Stimulated activated CD4-positive, alpha-beta T cell treated with anti-CD3 and anti-CD28 coated beads, Interleukin-2, amount 100 ng/mL, for 24 hours (primary cell): ENCODE measurements at places on chromosomes 12 and 14.
A peak's percentile ranks its signal among the peaks of the same experiment; 100 is the strongest.

DNA sequence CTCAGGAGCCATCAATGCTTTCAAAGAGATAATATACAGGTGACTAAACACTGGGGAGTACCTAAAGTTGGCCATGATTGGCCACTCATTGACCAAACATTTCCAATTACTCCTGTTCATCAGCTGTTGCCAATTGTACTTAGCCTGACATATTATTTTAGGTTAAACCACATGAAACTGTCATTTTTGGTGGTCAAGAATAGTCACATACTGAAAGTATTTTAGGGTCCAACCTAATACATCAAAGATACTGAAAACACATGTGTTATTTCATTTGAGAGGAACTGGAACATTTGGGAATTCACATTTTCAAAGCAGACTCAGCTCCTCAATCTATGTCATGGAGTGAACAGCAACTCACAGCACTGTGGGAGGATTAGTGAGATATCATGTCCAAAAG lies 63.9 kb upstream of the KCNA5 start:
- no peak for DNase-seq

- DNase-seq = no peak
Observed at GRCh38 chr12:13713556-13714410, 267.6 kb downstream of the GRIN2B start.

DNA sequence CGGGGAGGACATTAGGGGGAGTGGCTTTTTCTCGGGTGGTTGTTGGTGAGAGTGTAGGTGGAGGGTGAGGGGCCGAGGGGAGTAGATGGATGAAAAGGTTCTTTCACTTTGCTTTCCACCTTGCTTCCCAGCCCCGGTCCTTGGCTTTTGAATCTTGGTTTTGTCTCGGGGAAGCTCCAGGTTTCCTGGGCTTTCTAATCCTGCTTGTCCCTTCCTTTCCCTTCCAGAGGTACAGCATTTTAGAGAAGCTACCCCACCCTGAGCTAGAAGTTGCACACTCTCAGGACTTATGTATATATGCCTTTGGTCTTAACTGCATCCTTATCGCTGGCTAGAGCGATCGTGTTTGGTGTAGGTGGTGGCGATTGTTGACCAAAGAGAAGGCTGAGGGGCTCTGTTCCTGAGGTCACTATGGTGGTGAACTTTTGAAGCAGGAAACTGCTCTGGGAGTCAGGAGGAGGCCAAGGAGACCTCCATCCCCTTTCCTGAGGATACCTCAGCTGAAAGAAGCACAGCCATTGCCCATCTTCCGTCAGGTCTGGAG lies 862 bp downstream of the PIP4K2C start:
- DNase-seq = no peak

DNA sequence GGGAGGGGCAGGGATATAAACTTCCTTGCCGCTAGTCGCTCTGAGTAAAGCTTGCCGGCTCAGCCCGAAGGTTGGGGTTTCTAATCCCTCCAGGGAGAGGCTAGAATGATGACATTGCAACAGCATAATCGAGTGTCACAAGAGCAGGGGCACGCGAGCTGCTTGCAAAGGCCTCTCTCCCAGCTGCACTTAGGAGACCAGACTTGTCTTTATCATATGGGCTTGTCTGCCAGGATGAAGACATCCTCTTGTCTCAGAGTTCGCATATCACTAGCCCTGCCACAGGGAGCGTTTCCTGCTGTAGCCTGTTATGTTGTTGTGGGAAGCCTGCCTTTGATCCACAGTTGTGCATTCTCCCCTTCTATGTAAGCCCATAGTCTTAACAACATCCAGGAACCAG lies 180.0 kb downstream of the ESR2 start:
- DNase-seq = no peak

DNA sequence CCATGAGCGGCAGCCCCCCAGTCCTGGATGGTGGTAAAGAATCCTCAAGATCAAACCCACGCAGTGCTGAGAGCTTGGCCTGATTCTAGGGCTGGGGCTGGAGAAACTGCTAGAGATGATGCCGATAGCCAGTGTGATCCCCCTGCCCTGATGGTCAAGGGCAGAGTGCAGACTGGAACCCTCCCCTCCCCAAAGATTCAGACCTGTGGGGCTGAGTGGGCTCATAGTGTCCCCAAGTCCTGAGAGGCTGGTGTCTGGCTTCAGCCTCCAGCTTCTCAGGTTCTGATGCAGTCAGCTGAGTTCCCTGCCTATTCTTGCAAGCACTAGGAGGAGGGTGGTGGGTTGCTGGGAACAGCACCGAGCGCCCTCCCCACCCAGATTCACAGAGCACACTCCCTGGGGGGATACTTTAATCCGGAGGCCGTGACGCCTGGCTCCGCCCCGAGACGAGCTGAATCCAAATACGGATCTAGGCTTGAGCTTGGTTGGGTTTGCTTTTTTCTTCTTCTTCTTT lies 11.9 kb downstream of the RHOF start:
- no peak for DNase-seq

DNA sequence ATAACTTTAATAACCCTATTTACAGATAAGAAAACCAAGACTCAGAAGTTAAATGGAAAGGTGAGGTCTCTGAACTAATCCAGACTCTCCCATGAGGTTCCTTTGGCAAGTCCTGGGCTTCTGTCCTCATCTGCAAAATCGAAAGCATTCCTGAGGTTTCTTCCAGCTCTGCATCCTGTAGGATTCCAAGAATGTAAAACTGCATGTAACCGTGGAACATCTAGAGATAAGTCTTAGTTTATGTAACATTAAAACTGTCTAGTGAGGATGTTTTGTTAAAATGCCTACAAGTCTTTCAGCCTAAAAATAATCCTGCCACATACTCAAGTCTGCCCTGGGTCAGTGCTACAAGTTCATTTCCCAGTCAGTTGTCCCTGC lies 7.3 kb upstream of the ITFG2 start:
- no peak for DNase-seq

DNA sequence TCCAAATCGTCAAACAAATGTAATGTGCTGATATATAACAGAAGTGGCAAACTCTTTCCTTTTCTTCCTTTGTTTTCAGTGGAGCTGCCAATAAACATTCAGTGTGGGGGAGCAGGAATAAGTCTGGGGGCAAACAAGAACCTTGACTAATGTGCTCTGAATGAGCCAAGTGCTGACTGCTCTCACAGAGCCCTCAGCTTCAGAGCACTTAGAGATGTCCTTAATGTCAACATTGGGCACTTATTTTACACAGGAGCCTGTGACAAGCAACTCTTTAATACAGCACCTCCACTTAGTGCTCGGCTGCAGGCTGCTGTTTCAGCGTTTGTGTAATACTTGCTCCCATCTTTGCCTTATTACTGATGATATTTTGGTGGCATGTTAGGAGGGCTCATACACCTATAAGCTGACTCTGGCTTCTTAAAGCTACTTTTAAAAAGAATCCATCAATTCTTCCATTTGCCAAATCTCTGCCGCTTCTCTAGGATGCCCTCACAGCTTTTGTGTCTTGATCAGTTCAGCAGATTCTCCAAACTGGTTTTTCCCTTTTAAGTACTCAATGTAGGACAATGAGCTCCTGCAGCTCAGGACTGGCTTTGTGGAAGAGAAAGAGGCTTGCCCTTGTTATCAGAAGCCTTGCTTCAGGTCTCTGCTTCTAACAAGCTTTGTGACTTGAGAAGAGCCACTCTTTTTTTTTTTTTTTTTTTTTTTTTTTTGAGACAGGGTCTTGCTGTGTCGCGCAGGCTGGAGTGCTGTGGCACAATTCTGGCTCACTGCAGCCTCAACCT lies 206.6 kb downstream of the MON2 start:
- DNase-seq = no peak

DNA sequence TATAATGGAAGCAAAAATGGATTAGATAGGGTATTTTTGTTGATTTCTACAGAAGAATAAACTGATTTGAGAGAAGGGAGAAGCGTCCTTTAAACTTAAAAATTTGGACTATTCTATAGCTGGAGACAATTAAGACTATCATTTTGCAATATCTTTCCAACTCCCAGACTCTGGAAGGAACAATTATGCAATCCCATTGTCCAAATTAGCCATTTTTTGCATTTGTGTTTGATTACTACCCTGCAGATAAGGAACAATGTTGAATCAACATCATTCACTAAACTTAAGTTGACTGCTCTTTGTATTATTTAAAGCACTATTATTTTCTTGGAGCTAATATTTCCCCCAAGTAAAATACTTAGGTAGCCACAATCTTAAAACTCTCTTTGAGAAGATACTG lies 34.8 kb upstream of the SELPLG start:
- DNase-seq = no peak

- peak; percentile 1 for DNase-seq
Observed at GRCh38 chr12:126191031-126191891, 1126.0 kb downstream of the AACS start.

- no peak for DNase-seq
Observed at GRCh38 chr14:28298156-28298555, 468.4 kb upstream of the FOXG1 start.

DNA sequence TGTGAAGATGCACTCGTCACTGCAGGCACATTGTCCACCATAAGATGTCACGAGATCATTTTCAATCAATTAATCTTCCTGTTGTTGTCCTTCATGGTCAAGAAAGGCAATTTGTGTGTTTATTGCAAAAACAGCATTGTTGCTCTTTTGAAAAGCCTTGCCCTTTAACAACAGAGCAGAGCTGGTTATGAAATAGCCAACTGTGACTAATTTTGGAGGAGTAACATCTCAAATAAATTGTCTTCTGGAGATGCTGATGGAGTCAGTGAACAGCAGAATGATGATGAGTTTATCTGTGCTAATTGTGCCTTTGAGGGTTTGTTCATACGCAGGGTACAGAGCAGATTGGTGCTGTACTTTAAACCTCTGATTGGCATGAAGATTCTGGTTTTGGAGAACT lies 88.3 kb upstream of the E2F7 start:
- no peak for DNase-seq

- peak; percentile 35 for DNase-seq
Observed at GRCh38 chr12:7642876-7643309, 22.8 kb downstream of the APOBEC1 start.

- no peak for DNase-seq
Observed at GRCh38 chr14:93720981-93721483, 67.3 kb downstream of the PRIMA1 start.

GRCh38 chr12:108854451-108855283 lies 2.7 kb downstream of the SSH1 start:
- DNase-seq = no peak

DNA sequence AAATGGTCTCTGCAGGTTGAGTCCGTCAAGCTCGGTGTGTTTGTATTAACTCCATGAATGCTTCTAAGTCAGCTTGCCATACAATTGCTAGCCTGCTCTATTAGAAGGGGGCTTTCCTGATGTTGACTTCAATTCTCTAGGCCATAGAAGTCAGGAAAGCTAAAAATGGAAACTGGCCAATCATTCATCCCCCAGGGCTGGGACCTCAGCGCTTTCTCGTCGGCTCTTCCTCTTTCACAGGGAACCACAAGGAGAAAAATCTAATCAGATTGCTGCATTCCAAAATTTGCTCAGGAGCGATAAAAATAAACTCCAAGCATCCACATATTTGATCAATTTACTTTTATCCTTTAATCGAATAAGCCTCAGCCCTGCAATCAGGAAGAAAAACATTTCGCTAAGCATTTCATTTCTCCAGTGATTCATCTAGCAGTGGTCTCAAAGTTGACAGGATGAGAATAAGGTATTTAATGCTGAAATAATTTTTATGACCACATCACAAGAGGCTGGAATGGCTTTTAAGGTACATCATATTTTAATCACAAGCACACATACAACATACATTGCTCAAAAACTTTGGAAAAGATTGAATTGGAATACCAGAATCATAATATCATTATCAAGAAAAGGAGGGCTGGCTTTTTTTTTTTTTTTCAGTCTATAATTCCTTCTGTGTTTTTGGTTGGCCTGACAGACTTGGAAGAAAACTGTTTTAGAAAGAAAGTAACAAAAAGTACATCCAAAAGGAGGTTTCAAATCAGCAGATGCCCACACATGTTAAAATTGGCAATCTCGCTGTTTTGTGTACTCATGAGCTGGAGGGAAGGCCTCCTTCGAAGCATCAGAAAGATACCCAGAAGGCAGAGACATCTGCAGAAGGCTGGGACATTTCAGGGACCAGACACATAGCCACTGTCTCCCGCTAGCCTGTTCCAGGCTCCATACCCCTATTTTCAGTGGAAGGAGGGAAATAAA lies 316.3 kb downstream of the NUAK1 start:
- DNase-seq = no peak

DNA sequence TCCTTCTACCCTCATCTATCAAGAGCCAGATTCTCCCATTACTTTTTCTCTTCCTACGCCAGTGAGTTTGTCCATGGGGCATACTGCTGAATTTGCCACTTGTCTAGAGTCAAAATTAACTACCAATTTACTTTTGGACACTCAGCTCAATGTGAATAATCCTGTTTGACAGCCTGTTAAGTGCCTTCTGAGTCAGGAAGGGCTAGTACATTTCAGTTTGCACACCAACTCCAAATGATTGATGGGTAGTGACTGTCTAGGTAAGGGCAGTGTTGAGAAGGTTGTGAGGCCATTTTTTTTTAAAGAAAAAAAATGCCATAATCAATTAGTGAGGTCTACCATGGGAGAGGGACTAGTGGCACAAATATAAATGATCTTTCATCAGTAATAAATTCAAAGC lies 21.8 kb upstream of the TRIM9 start:
- DNase-seq = no peak

- no peak for DNase-seq
Observed at GRCh38 chr12:53107122-53107521, 3.8 kb downstream of the SOAT2 start.

- DNase-seq = no peak
Observed at GRCh38 chr14:20801726-20802125, 918 bp downstream of the RNASE1 start.

DNA sequence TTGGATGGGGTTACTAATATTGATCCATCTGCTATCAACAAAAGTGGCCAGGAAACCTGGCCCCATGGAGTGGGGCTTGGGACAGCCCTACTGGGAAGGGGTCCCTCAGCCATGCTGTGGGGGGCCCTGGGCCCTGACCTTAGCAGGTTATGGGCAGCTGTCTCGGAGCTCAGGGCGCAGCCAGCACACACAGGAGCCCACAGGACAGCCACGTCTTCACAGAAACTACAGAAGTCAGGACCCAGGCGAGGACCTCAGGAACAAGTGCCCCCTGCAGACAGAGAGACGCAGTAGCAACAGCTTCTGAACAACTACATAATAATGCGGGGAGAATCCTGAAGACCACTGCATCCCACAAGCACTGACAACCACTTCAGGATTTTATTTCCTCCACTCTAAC lies 11.9 kb upstream of the FKBP11 start:
- no peak for DNase-seq

DNA sequence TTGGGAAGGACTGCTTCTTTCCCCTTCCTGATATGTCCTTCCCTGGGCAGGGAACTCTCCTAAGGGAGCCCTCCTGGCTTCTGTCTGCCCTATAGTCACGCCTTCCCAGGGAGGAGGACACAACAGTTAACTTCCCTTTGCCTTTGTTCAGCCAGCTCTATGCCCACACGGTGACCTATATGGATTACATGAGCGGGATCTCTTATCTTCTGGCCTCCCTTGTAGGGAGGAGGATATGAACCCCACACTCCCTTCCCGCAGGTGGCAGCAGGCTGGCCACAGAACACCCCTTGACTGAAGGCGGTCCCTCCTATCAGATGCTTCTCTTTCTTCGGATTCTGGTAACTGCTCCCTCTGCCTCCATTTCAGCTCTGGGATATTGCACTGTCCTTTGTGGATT lies 135.6 kb upstream of the MAX start:
- no peak for DNase-seq
